EH (cell line): ENCODE measurements at places on chromosomes 1 and 21.

GRCh38 chr1:68230901-68231626, 1.3 kb downstream of the WLS start:
- peak; percentile 41 for DNase-seq

GRCh38 chr1:203273869-203274602, 31.3 kb upstream of the BTG2 start:
- DNase-seq: no peak

DNA sequence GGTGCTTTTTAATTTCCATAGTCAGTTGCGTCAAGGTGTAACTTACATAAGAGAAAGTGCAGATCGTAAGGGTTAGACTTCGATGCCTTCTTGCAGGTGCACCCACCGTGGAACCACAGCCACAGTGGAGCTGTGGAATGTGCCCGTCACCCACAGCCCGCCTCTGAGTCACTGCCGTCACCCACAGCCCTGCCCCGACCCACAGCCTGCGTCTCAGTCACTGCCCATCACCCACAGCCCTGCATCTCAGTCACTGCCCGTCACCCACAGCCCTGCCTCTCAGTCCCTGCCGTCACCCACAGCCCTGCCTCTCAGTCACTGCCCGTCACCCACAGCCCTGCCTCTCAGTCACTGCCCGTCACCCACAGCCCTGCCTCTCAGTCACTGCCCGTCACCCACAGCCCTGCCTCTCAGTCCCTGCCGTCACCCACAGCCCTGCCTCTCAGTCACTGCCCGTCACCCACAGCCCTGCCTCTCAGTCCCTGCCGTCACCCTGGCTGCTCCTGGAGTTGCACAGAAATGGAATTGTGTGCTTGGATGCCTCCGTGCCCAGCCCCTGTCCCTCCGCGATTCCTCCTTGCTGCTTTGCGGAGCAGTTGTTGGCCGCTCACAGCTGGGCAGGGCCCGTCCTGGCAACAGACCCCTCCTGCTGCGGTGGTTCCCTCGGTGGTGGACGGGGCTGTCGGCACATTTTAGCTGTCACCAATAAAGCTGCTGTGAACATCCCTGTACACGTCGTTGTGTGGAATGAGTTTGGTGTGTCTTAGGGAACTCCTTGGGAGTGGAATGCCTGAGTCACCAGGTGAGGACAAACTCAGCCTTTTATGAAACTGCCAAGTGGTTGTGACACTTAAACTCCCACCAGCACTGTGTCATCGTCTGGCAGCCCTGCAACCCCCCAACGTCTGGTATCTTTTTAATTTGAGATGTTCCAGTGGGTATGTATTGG, 44.9 kb upstream of the COL6A2 start:
- DNase-seq: peak; percentile 89

GRCh38 chr1:193774536-193775323, 588.3 kb upstream of the B3GALT2 start:
- DNase-seq: no peak

- DNase-seq: peak; percentile 68
Observed at GRCh38 chr1:214102907-214103306, 115.1 kb downstream of the PROX1 start.
